NCI-H2171 (cell line): ENCODE measurements at places on chromosomes 4 and X.

- no peak for DNase-seq
Measured at GRCh38 chrX:114924856-114925255, 92.6 kb downstream of the IL13RA2 start.

- no peak for DNase-seq
Measured at GRCh38 chr4:52269761-52270160, 218.7 kb downstream of the SPATA18 start.

DNA sequence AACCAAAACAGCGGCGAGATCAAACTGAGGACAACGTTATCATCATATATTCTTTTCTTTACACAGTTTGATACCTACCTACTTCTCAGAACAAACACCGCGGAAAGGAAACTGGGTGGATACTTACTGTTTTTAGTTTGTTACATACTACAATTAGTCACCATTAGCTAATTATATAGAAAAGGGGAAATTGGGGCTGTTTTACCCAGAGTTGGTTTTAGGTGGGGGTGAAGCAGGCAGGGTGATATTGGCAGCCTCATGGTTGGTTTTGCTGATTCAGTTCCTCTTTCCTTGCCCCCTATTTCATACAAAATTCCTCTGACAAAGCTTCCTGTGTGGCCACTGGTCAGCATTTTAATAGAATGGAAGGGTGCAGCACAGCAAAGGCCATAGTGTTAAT lies 77.8 kb downstream of the SORBS2 start:
- no peak for DNase-seq

- DNase-seq, result no peak
Measured at GRCh38 chrX:39652336-39652735, 445.4 kb downstream of the BCOR start.

DNA sequence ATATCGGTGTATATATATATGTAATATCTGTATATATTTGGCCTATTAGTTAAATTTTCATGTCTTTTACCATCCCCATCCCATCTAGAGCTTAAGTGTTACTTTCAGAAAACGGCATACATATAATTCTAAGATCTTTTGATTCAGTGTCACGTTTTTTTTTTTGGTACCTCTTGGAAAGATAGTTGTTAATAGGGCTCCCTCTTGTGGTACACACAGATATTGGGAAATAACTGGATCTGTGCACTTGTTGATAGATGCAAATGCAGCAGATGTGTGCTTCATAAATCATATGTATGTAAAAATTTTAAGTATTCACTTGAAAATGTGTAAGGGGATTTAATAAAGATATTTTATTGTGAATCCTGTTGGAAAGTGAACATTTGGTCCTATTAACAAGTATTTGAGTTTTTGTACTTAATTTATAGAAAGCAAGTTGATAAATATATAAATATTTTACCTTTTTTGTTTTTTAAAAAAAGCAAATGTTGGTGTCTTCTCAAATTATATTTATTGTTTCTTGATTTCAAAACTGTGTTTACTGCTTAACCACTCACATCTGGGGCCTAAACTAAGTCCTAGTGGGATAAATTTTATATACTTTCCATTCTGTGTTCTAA lies 74.7 kb downstream of the PAQR3 start:
- DNase-seq, result peak; percentile 38

- DNase-seq, result no peak
Measured at GRCh38 chr4:14100349-14100748, 472.8 kb upstream of the BOD1L1 start.

DNA sequence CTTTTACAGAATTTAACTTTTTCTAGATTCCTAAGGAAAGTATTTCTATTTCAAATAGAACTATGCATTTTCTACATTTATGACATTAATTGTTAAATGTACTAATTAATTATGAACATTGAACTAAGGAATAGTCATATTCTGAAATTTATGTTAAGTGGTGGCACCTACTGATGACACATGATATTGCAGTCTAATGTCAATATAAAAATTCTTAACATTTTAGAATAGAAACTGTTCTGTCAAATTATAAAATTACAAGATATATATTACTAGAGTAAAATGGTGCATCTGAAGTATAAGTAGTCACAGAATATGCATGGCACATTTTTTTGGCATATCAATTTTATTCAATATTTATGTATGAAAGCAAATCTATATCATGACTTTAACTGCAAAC lies 40.2 kb upstream of the NDNF start:
- no peak for DNase-seq

DNA sequence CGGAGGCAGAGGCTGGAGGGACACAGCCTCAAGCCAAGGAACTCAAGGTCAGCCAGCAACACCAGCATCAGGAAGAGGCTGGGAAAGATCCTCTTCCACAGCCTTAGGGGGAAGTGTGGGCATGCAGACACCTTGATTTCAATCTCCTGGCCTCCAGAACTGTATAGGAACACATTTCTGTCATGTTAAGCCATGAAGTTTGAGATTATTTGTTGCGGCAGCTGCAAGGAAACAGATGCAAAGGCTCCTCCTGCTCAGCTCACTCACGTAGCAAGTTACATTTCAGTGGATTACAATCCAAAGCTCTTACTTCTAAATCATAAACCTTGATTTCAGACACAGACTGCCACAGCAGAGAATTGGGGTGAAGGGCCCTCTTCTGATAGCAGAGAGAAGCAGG lies 68.6 kb upstream of the C4orf50 start:
- no peak for DNase-seq

- DNase-seq, result no peak
Measured at GRCh38 chrX:151806967-151807540, 72.5 kb downstream of the CNGA2 start.

- DNase-seq, result no peak
Measured at GRCh38 chrX:139287155-139287924, 243.2 kb upstream of the F9 start.

DNA sequence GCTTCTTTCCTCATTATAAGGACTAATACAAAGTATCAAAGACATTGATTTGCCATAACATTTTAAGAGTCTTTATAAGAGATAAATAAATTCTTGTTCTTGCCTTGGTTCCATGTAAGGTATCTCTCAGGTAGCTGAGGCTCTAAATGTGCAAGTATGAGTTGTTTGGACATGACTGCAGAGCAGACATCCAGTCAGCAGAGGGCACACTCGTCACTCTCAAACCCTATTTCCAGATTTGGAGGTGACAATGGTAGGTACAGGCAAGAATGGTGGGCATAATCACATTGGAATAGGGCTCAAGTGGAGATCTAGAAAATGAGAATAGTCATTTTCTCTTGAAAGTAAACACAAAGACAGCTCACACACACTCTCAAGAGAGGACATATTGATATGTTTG lies 133.3 kb upstream of the ZIC3 start:
- peak; percentile 3 for DNase-seq

DNA sequence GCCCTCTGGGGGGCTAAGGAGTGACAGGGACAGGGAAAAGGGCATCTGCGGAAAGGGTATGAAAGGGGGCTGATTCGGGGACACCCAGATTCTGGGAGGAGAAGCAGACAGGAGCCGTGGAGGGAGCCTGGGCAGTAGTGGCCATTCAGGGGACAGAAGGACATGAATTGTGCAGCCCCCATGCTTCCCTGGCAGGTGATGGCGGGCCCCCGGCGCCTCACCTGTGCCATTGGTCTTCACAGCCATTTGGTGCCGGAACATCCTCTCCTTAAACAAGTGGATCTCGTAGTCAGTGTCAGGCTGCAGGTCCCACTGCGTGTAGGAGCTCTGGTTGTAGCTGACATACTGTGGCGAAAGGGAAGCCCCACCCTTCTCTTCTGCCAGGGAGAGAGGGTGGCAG lies 21.9 kb downstream of the L1CAM start:
- no peak for DNase-seq

- DNase-seq, result no peak
Measured at GRCh38 chr4:100631281-100631968, 113.6 kb upstream of the EMCN start.
